Tibial nerve (tissue), 4 donors: ENCODE measurements at places on chromosomes 7 and 10. TPM values are rescaled to one million over a fixed set of nuclear protein-coding genes. Genes with fewer than 3 reads are reported as not detected.

The NRP1 gene
- total RNA-seq: 60.6 TPM

The OR2A42 gene
- not detected for total RNA-seq

The KIF11 gene
- total RNA-seq: under 0.01 TPM

The LLCFC1 gene
- total RNA-seq: not detected

The CLRN3 gene
- not detected for total RNA-seq

The CYP3A7 gene
- total RNA-seq: not detected

The INMT gene
- total RNA-seq: 21.3 TPM

The NUTM2A gene
- total RNA-seq: 2.4 TPM

The CCL24 gene
- not detected for total RNA-seq

The HMX3 gene
- total RNA-seq: not detected

The CROT gene
- 13.1 TPM for total RNA-seq

The TEX47 gene
- total RNA-seq: not detected
